T-helper 2 cell (primary cell): ENCODE measurements at places on chromosomes 5 and 9.

GRCh38 chr5:170537451-170538095 is 33.8 kb downstream of the KCNIP1 start:
- DNase-seq: no peak

DNA sequence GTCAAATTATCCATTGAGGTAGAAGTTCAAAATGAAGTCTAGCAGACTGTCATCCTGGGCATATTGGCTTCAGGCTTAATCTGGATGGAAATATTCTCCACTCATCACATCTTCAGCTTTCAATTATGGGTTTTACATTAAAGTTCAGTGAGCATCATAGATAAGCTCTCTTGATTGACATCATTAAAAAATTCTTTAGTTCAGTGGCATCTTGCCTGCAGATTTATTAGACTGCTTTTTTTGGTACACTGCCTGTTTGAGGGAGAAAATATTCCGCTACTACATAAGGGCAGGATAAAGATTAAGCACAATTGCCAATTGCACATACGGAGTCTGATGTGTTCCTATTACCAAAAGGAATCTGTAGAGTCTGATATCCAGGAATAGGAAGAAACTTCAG is 2353.8 kb downstream of the MAT2B start:
- no peak for DNase-seq

GRCh38 chr5:146873186-146873917 is 5.2 kb downstream of the PPP2R2B start:
- DNase-seq: no peak

DNA sequence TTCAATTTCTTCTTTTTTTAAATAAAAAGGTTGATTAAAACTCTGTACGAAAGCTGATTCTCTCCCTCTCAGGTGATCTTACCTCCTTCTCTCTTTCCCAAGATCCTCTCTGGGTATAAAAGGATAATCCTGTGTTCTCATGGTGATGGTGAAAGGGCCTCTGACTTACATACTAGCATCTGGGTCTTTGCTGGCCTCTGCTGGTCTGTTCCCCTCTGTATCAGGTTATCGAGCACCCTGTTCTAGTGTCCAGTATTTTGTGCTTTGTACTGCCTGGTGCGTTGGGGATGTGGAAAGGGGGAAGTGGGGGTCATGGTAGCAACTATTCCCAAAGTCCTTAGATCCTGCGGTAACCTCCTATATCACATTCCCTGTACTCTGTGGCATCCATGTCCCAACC is 328.9 kb downstream of the NR2F1-AS1 start:
- DNase-seq: no peak

DNA sequence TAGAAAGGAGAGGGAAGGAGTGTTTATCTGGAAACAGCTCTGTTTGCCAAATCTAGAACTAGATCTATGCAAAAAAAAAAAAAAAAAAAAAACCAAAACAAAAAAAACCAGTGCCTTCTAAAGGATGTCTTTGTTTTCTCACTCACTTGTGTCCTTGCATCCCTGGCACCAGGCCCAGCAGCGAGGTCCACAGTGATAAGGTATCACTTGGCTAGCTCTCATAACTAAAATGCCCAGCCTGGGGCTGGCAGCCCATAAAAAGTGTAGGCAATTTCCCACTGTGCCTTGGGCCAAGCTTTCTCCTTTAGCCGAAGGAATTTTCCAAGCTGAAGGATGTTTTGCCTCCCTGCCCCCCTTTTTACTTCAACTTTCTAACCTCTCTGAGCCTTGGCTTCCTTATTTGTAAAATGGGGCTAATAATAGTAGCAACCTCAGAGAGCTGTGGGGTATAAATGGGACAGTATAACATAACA is 20.8 kb downstream of the RGS3 start:
- DNase-seq: no peak

DNA sequence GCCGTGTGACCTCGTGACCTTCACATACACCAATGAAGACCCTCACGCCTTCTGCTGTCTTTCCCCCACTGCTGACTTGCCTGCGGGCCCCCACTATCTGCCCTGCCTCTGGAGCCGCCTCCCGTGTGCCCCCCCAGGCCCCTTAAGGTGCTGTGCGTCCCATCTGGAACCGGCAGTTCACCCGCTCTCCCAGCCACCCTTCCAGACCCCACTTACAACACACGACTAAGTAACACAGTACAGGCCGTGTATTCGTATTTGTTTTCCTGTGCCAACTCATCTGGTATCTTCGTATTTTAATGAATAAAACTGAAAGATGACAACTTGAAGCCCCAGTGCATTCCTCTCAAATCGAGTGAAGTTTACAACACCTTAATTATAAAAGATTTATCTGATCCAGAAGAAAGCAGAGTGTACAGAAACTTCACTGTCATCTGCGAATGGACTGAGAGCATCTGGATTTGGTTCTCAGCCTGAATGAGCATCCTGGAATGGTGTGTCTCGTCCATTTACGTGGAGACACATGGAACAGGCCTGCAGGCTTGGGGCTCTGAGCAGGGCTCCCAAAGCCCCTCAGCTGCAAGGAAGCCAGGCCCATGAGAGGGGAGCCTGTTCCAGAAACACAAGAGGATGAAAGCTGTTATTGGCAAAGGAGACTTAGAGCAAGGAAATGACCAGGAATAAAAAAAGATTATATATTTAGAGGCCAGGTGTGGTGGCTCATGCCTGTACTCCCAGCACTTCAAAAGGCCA is 21.9 kb upstream of the TERT start:
- no peak for DNase-seq

DNA sequence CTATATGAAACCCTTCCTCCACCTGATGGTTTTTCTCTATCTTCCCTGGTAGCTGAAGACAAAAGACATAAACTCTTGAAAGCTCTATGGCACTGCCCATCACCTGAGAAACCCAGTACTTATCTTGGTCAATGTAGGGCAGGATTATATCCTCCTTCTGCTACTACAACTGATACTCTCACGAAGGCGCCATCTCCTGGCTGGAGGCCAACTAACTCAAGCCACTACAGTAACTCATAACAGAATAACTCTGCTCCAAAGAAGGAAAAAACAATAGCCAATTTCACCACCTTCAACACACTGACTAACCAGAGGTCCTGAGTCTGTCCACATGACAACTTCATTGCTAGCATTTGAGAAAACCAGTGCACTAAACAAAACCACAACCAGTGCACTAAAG is 409.2 kb downstream of the CETN3 start:
- no peak for DNase-seq

DNA sequence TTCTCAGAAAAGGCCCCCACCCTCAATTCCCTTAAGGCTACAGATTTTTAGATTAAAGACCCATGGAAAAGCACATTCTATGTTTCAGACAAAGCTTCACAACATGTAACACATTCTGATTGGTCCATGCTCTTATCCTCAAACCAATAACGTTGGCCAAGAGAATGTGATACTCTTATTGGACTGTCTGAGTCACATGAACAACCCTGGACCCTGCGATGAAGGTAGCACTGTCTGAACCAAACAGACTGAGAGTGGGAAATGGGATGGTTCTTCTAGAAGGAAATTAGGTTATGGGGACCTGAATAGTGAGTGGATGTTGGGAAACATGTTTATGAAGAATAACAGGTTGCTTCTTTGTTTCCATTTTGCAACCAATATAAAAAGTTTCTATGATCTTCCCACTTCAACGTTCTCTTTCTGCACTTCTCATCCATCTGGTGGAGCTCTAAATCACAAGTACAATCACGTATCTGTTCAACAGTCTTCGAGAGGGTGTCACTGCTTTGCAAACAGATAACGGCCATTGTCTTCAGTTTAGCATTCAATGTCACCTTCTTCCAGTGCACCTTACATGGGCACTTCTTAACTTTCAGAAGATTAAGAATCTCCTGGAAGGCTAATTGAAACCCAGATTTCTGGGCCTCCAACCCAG is 81.6 kb downstream of the PTCH1 start:
- DNase-seq: no peak

GRCh38 chr5:133697536-133698258 is 85.4 kb upstream of the FSTL4 start:
- DNase-seq: no peak

GRCh38 chr9:98500337-98500919 is 208.3 kb downstream of the GABBR2 start:
- no peak for DNase-seq

- DNase-seq: no peak
Measured at GRCh38 chr9:23413541-23413940, 412.5 kb downstream of the ELAVL2 start.

DNA sequence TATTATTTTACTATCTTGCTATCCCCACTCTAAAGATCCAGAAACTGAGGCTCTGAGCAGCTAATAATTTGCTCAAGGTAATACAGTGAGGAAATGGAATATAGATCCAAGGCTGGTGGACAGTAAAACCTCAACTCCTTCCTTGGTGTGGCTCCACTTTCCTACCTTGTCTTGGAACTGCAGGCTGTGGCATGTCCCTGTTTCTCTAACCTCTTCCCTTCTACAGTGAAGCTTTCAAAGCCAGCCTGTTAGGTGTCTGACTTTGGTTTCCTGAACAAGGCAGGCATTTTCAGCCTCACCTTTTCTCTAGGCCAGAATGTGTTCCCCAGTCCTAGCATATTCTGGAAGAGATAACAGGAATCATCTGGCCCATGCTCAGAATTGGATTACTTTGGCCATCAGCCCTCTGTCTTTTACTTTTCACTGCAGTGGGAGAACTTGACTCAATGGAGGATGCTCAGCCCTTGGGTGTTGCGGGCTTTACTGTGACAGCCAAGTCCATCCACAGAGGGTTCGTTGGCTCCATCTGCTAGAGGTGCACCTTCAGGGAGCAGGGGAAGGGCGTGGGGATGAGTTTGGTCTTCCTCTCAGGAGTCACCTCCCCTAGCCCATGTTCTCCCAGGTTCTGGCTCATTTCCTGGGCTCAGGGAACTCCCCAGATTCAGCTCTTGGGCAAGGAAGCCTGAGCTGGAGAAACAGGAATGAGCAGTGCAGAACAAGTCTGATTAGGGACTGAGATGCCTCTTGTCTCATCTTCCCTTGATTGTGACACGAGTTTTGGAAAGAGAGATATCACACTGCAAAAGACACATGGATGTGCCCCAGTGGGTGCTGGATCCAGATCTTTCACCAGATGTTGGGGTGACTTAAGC is 1.1 kb downstream of the NIPAL4 start:
- no peak for DNase-seq

- DNase-seq: no peak
Measured at GRCh38 chr9:94156348-94157049, 72.2 kb downstream of the PTPDC1 start.

- DNase-seq: no peak
Measured at GRCh38 chr5:39427229-39427628, 2.4 kb upstream of the DAB2 start.

DNA sequence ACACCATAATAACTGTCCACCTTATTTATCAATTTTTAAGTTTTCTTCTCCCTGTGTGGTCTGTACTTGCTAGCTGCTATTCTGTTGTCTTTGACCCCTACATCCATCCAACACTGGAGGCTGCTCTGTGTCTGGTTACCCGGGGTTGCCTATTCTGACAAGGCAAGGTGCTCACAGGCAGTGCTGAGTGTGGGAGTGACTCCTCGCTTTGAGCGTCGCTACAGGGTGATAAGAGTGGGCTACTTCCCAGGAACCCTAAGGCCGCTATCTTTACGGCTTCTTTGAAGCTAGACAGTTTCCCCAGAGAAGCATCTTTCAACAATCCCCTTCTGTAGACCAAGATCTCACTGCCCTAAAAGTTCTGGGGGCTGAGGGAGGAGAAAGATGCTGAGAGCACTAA is 35.3 kb downstream of the NSUN2 start:
- no peak for DNase-seq

DNA sequence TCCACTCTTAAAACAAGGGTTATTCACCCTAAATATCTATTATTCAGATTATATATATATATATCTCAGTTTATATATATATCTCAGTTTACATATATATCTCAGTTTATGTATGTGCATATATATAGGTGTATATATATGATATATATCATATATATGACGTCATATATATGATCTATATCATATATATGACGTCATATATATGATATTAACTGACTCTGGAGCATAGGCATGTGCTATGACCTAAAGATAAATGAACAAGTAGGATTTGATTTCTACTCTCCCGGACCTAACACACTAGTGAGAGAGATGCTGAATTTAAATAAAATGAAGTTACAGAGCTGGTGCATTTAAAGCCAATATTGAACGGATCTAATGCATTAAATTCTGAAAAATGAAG is 174.3 kb downstream of the CDH9 start:
- no peak for DNase-seq

DNA sequence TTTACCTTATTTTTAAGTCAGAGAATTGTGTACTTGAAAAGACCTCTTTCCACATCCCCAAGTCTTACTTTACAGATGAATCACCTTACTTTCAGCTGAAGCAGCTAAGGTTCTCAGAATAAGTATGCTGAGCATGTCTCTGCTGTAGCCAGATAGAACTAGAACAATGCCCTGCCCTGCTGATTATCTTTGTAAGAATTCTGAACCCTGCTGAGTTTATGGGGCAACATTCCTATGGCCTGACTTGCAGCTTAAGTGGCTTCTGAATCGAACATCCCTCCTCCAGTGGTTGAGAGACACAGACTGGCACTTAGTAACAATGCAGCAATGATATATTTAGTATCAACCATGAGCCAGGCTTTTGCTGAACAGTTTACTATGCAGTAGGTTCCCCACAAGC is 592.0 kb upstream of the WWC1 start:
- no peak for DNase-seq

DNA sequence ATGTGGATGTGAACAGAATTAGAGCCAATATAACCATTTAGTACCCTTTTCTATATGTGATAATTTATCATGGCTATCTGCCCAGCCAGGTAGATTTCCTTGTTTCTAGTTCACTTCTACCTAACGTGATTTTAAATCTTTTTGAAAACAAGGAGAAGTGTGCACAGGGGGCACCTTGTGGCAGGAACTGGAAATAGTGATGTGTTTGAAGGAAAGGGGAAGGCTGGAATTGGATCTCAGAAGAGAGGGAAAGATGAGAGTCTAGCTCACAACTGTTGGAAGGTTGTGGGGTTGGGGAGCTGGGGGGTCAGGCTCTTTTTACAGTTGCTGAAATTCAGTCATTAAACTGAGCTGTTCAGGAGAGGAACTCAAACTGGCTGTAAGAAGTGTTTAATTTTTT is 219.5 kb downstream of the KCTD16 start:
- DNase-seq: no peak

GRCh38 chr5:20486826-20487225 is 498.8 kb upstream of the CDH18 start:
- DNase-seq: no peak

DNA sequence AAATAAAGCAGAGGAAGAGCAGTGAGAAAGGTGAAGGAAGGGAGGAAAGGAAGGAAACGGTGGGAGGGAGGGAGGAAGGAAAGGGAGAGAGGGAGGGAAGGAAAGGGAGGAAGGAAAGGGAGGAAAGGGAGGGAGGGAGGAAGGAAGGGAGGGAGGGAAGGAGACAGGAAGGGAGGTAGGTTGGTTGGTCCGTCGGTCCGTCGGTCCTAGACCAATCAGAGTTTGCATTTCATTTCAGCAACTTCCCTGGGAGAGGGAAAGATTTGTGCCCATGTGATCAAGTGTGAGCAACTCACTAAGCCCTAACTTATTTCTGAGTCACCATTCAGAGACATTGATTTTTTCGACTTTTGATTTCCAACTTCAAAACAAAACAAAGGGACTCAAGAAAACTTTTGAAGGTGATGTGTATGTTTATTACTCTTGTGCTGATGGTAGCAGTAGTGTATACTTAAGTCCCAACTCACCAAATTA is 18.8 kb downstream of the NANS start:
- peak; percentile 58 for DNase-seq

GRCh38 chr9:105281272-105281671 is 36.8 kb downstream of the SLC44A1 start:
- DNase-seq: no peak
